Right forelimb (tissue), 1 donor: ENCODE measurements at places on chromosomes 7 and 10.

DNA sequence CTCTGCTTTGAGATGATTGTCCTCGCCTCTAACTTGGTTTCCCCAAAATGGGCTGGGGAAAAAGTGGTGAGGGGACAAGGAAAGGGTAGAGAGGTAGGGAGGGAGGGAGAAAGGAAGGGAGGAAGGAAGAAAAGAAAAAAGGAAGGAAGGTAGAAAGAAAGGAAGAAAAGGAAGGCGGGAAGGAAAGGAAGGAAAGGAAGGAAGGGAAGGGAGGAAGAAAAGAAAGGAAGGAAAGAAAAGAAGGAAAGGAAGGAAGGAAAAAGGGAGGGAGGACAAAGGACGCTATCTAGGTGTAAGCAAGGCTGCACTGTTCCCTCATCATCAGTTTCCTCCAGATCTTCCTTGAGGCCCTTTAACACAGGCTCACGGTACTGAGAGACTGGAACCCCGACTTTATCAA is 2.2 kb downstream of the GNA12 start:
- DNase-seq, result no peak

DNA sequence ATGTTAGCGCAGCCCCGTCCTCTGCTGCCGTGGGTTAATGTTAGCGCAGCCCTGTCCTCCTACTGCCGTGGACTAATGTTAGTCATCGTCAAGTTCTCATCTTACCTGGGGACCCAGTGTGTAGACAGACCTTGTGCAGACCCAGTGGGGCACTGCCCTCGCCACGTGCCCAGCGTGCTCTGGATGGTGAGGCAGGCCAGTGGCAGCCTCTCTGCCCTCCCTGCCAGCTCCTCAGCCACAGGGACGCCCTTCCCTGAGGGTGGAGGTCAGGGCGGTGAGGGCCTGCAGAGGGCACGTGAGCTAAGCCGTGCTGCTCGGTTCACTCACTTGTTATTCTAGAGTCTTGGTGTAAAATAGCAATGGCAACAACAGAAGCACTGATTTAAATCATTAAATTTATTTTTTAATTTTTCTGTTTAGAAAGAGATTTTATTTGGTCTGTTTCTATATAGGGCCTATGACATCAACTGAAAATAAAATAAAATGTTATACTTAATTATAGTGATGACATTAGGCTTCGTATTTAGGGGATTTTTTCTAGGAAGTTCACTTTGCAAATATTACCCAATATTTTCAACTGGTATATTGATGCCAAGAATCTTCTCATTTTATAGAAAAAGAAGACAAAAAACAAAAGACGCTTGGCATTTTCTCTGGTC is 48.4 kb downstream of the NKX6-2 start:
- no peak for DNase-seq

DNA sequence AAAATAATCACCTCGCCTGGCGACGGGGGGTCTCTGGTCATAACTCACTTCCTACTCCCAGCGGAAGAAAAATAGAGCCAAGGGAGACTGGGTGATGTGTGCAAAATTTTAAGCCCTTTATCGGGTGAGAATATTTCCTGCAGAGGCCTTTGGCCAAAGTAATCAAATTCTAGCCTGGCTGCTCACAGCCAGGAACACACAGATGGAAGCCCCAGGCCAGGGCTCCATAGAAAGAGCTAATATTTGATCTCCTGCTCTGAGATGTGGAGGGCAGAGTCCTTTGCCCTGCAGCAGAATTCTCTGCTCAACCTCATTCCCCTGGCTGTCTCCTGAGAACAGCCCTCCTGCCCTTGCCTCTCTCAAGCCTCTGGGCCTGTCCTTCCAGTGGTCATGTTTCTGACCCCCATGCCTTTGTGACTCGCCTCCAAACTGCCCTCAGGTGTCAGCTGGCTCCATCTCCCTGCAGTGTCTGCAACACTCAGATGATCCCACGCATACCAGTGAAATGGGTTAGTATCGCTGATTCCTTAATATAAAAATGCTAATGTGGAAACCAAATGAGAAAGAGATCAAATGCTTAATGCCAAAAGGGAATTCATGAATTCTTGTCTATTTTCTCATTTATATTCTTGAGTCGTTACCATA is 34.5 kb downstream of the FRMD4A start:
- DNase-seq, result no peak

DNA sequence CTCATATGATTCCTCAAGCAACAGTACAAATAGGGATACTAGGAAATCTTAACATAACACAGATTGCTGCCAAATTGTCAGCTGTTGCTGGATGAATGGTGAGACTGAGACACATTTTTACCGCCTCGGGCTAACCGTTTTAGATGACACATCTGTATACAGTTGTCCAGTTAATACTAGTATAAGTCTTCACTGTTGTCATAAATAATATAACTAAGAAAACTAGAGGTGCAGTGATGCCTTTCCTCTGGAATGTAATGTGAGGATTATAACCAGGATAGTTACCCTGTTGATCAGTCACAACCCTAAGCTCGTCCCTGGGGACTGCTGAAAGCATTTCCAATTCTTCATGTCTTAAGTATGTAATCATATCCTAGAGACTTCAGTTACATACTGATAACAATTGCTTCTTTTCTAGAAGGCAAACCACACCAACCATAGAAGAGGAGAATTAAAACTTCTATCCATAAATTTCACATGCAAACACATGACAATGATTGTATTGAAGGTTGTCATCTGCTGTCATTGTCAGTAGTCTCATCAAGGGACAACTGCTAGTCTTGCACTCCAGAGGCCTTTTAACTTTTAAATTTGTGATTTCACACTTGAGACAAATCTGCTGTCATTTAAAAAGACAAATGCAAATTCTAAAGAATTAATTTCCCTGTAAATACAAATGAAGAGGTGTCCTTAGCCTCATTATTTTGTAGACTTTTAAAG is 100.4 kb upstream of the SEMA3D start:
- DNase-seq, result no peak

DNA sequence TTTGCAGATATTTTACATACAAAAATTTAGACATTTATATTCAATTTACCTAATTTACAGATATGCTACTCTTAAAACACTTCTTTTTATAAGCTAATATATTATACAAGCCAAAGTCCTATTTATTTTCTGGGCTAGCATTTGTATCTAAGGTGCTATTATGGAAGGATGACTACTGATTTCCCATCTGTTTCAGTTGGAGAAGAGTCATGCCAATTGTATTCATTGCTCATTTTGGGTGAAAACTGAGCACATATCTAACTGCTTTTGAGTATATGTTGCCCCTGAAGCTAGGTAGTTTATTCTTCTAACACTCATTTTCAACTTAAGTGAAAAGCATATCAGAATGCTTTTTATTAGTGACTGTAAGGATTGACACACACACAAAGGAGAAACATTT is 172.9 kb downstream of the CDK14 start:
- DNase-seq, result no peak

DNA sequence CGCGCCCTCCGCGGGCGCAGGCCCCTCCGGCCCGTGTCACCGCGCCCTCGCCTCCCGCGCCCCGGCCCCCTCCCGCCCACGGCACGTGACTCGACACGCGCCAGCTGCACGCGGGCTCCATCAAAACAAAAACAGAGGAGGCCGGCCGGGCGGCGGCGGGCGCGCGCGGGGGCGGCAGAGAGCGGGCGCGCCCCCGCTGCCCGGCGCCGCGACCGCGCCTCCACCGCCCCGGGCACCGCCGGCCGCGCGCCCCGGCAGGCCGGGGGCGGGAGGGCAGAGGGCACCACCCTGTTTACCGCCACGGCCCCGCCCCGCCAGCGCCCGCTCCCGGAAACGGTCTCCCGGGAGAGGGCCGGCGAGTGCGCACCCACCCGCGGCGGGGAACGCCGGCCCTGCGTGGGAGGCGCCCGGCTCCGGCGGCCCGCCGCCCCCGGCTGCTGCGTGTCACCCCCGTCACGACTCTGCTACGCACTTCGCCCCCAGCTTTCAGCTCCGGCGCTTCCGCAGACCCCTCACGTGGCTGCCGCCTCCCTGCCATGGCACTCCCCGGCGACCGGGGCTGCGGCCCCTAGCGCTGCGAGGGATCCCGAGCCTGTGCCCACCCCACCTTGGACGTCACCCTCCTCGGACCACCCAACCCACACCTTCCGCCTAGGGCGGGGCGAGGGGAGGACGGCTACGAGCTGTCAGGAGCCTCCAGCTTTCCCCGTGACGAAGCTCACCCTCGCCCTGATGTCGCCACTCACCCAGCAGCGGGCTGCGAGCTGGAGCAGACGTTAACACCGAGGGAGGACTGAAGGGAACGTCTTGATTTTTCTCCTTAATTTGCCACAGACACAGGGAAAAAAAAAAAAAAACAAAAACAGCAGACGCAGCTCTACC is 221.6 kb upstream of the MKLN1 start:
- peak; percentile 59 for DNase-seq

- DNase-seq, result no peak
These were observed 44.4 kb downstream of the SLC35G1 start for GRCh38 chr10:93938140-93938539.

GRCh38 chr7:100812729-100813128 is 14.6 kb downstream of the EPHB4 start:
- DNase-seq, result no peak

- DNase-seq, result peak; percentile 30
These were observed 61.2 kb downstream of the OAT start for GRCh38 chr10:124357561-124357885.
